ENCODE measurements at places on chromosomes 13 and 19. TPM values are rescaled to one million over a fixed set of nuclear protein-coding genes. Genes with fewer than 3 reads are reported as not detected.

DNA sequence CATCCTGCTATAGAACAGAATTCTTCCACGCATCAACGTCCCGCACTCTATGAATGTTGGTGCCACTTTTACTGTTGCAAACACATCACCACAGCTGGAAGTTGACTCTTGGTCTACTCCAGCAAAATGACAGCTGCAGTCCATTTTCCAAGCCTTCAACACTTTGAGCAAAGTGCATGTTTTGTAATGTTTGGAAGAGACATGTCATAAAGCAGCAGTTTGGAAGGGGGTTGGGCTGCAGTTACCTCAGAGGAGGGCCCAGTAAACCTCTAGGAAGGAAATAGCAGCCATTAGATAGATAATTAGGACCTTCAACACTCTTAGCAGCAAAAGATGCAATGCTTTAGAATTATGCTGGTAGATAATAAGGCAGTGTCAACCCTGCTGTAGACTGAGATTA is 323.6 kb downstream of the TDRD3 start:
- DNase-seq, result no peak

GRCh38 chr19:50264483-50265186 is 61.2 kb downstream of the MYH14 start:
- no peak for DNase-seq

DNA sequence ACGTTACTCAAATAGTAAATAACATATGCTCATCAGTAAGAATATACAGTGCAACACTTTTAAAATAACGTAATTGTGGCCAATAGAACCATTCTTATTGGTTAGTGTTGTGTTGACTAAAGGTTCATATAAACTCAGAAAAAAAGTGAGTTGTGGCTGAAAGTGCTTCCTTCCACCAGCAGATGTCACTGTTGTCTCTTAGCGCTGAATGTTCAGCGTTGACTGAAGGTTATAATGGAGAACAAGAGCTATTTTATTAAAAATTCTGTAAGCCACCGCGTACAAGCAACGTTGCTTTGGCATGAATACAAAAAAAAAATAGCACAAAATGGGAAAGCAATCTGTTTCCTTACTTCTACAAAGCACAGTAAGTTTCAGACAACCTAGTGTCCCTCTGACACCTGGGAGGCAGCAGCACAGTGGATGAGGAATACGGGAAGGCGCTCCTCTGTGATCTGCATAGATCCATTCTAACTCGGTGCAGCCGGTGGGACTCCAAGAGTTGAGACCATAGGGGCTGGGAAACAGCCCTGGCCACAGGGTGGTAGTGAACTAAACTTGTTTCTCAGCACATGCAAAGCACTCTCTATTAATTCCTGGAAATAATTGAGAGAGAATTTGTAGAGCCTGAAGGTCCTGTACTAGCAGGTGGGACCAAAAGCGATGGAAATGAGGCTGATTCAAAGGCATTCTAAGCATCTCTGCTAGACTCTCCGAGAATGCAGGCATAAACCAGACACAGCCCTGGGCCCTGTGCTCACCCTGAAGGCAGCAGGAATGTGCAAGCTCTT is 23.9 kb upstream of the OXGR1 start:
- peak; percentile 9 for DNase-seq

Gene CD70
- 0.53 TPM for polyA plus RNA-seq

Gene BCL2L12
- 14.0 TPM for polyA plus RNA-seq

Measured in keratinocyte (primary cell).